ENCODE measurements at places on chromosomes 3 and 15.

DNA sequence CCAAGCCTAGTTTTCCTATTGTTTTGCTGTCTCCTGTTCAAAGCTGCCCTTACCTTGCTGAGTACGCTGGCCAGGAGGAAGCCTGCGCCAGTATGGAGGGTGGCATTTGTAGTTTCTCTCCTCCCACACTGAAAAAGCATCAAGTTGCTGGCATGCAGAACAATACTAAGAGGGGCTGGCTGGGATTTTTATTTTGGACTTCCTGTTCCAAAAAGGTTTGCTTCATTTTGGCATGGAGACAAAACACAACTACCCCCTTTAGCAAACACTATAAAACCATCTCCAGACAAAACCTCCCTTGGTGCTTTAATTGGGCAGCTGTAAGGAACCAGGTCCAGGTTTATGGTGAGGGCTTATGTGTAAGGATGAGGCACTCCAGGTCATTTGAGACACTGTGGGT, 457.6 kb downstream of the PDCD6IP start:
- DNase-seq = no peak

GRCh38 chr3:69770976-69771634, 31.8 kb downstream of the MITF start:
- no peak for DNase-seq

DNA sequence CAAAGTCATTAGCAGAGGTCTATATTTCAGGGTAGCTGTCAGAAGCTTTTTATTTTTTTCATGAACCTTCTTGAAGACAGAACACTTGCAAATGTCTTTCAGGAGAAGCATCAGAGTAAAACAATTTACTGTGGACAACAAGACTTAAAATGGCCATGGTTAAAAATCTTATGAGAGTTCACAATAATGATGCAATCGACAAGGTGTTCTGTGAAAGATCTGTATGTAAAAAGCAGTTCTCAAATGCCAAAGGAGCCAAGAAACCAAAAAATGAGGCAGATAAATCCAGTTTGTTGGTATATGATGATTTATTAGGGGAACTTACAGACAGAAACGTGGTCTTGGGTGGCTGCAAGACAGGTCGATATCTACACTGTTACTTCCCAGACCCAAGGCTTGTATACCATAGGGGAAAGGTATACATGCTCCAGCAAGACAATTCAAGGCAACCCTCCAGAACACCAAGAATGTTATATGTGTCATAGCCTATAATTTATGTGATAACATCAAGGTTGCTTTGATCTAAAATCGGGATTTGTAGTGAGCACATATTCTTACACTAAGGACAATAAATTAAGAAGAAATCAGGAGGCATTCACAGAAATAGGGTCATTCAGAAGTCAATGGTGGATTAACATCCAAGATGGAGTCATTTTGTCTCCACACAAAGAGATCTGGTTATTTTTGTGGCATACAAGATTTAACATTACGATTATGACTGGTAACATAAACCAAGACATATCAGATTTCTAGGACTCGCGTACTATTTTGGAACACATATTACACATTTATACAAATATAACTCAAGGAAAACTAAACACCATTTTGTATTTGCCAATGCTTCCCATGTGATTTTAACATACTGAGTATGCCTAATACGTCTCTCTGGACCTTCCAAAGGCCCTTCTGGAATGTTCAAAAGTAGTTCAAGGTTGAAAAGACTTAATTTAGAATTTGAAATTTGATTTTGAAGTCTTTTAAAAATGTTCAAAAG, 316.4 kb downstream of the THSD4 start:
- no peak for DNase-seq

- no peak for DNase-seq
These were observed 153.7 kb upstream of the HES1 start for GRCh38 chr3:193982258-193982659.

DNA sequence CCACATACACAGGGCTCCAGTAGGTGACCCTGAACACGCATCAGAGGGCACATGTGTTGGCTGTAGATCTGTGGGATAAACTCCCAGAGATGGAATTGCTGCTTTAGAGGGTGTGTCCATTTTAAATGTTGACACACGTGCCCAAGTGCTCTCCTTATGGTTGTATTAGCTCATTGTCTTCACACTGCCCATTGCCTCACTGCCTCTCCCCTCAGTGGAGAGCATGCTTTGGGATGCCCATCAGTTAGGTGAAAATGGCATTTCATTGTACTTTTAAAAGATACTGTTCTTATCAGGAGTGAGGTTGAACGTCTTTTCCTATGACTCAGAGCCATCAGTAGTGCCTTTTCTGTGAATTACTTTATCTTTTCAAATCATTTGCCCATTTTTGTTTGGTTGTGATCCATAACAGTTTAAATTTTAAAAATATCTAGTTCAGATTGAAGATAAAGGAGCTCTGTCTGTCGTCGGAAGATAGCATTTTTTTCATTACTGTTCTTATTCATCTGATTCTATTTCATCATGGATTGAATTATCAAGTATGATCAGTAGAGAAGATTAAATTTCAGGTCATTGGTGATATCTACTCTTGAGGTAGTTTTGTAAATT, 120.7 kb downstream of the CHDH start:
- no peak for DNase-seq

GRCh38 chr3:95460274-95460673, 1354.1 kb upstream of the EPHA6 start:
- no peak for DNase-seq

DNA sequence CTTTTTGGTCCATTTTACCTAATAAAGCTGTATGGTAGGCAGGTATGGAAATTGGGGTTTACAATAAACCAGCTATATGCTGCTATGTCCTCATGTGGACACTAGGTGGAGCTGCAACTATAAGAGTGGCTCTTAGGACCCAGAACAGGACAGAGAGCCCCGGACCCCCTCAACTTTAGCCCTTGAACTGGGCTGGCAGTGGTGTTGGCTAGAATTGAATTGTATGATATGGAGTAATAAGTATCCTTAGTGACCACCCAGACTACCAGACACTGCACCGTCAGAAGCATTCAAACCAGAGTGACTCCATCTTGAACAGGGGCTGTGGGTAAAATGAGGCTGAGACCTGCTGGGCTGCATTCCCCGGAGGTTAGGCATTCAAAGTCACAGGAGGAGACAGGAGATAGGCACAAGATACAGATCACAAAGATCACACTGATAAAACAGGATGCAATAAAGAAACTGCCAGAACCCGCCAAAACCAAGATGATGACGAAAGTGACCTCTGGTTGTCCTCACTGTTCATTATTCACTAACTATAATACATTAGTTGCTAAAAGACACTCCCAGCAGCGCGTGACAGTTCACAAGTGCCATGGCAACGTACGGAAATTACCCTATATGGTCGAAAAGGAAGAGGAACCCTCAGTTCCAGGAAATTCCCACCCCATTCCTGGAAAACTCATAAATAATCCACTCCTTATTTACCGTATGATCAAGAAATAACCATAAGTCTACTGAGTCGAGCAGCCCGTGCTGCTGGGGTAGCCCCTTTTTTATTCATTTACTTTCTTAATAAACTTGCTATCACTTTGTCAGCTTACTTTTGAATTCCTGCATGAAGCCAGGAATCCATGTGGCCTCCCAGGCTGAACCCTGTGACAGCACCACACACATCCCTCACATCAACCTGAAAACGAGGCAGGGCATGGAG, 68.7 kb upstream of the BLM start:
- no peak for DNase-seq

DNA sequence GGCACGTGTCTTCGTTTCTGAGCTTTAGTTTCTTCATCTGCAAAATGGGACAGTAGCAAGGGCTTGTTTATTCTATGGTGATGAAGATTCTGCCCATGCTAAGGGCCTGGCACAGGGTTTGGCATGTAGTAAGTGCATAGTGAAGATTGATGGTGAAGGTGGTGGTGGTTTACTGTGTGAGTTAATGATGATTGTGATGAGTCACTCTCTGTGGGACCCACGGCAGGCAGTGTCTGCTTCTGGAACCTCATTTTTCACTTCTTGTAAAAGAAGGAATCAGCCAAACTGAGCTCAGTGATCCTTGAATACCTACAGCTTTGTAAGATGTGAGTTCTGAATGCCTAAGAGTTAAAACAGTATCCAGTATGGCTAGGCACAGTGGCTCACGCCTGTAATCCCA, 86.2 kb upstream of the LRTM1 start:
- no peak for DNase-seq

GRCh38 chr3:87175732-87176131, 51.4 kb upstream of the CHMP2B start:
- DNase-seq = no peak

DNA sequence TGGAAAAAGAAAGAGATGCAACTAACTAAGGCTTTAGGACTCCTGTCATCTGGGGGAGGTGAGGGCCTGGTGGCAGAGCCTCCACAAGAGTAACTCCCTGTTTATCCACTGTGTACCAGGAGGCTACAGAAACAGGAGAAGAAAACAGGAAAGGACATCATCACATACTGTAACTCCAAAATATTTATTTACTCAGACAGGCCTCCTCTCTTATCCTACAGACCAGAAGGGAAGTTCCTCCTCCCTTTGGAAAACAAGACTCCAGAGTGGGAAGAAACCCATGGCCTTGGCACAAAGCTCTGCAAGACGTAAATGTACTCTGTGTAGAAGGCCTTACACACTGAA, 40.1 kb upstream of the AKAP13 start:
- DNase-seq = no peak
